Activated CD4-positive, alpha-beta T cell treated with anti-CD3 and anti-CD28 coated beads, Interleukin-2, amount 10 ng/mL, durations not matched to agents 7 days and 5 days (primary cell): ENCODE measurements at places on chromosomes 6 and 20. TPM values are rescaled to one million over a fixed set of nuclear protein-coding genes. Genes with fewer than 3 reads are reported as not detected.

HLA-DRB5 gene
- 27.9 TPM for total RNA-seq

DNA sequence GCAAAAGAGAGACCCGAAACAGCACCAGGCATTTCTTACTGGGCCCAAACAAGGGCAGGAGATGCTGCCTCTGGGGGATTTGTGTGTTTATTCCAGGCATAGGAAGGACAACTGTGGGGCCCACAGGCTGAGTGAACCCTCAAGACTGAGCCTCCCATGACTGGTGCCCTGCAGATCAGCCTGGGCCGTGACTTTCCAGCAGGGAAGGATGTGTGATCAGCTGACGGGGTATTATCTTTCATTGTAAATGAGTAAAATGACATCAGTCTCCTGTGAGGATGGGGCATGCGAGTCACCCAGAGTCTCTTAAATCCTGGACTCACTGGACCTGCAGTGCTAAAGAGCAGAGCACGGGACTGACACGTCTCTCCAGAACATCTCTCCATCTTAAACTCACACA, 3.9 kb upstream of the TEAD3 start:
- peaks cover 40% of the 10 kb centered on the region for H3K27me3 ChIP-seq
- no peaks in the 10 kb centered on the region for H3K36me3 ChIP-seq
- peaks cover 8% of the 10 kb centered on the region for H3K4me1 ChIP-seq
- DNase-seq = no peak
- no peak overlapping the region for H3K4me3 ChIP-seq

GRCh38 chr6:41648921-41649320, 10.7 kb downstream of the MDFI start:
- H3K4me3 ChIP-seq = no peak overlapping the region
- no peaks in the 10 kb centered on the region for H3K36me3 ChIP-seq
- no peaks in the 10 kb centered on the region for H3K4me1 ChIP-seq
- peaks cover 8% of the 10 kb centered on the region for H3K27me3 ChIP-seq
- no peak for DNase-seq

DNA sequence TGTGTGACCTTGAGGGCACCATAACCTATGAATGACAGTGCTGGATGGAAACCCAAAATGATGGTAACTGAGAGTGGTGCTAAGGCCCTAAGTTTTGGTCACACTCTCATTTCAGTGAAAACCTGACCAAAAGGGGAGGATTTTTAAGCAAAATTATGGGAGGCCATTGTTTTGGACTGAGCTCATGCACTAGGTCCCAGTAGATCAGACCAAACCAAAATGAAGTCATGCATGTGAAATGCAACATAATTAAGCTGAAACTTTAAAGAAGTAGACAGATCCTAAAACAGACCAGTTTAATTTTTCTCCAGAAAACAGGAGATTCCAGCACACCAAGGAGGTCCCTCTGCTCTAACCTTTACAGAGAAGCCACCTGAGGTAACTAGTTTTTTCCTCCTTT, 24.0 kb upstream of the THBS2 start:
- DNase-seq = no peak
- H3K27ac ChIP-seq = no peak overlapping the region
- no peaks in the 10 kb centered on the region for H3K4me1 ChIP-seq
- H3K4me3 ChIP-seq = no peak overlapping the region

DNA sequence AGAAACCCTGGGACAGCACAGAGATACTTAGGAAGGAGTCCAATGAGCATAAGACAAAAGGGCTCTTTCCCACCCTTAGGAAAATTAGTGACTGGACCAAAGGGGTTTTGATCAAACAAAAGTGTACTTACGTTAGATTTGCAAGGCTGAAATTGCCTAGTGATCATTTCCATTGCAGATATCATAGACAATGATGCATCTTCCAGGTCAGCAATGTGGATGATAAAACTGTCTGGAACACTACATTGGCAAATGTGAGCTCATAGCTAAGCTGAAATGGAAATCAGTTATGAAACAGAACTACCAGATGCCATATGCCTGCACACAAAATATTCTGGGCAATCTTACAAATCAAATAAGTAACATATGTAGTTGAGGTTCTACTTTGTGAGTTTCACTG, 34.0 kb downstream of the LY86 start:
- H3K4me1 ChIP-seq = peaks cover 64% of the 10 kb centered on the region
- no peak for DNase-seq

PPP1R14C gene
- not detected for total RNA-seq

DNA sequence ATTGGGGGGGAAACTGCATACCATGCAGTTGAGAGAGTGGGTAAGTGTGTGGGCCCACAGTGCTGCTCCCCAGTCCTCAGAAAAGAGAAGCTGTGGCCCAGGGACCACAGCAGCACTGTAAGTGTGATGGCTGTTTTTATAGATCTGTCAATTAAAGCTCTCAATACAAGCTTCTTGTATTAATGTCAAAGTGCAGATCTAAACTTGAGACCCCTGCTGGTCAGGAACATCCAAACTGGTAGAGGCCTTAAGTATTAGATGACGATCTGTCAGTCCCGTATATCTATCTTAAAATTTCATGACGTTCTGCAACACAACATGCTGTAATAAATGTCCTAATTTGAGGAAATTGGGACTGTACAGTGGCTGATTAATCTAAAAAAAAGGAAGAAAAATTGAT, 74.8 kb downstream of the TULP4 start:
- H3K4me3 ChIP-seq = no peak overlapping the region
- peaks cover 1% of the 10 kb centered on the region for H3K4me1 ChIP-seq
- peaks cover 5% of the 10 kb centered on the region for H3K36me3 ChIP-seq
- H3K27me3 ChIP-seq = no peaks in the 10 kb centered on the region

DNA sequence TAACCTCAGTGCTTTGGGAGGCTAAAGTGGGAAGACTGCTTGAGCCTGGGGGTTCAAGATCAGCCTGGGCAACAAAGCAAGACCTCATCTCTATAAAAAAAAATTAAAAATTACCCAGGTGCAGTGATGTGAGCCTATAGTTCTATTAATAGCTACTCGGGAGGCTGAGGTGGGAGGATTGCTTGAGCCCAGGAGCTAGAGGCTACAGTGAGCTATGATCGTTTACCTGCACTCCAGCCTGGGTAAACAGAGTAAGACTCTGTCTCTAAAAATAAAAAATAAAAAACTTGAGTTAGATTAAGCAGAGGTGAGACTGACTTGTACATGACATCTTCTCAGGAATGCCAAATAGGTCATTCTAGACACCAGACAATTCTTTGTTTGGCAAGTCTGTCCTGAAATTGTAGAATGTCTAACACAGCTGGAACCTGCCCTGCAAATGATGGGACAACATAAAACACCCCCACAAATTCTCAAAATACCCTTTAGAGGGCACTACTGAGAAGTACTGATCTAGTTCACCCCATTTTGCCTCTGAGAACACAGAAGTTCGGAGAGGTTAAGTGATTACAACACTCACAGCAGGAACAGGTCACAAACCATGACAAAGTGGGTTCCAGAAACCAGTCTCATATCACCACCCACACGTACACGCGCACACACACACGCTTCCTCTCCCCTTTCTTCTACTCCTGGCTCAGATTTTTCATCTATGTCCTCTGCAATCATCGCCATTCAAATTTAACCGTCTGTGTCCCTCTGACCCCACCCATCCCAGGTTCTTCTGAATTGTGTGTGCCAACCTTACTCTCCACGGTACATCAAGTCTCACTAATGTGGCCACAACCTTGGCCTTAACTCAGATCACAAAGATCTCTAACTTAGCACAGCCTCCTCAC, 38.3 kb downstream of the ARHGAP18 start:
- DNase-seq = peak; percentile 57
- H3K4me1 ChIP-seq = peaks cover 52% of the 10 kb centered on the region
- no peaks in the 10 kb centered on the region for H3K27me3 ChIP-seq

- H3K27ac ChIP-seq = peak overlapping the region; percentile 54
These were observed 260.6 kb downstream of the PRL start for GRCh38 chr6:22036275-22036674.

- no peak for DNase-seq
- peaks cover 43% of the 10 kb centered on the region for H3K4me1 ChIP-seq
- H3K4me3 ChIP-seq = peak overlapping the region; percentile 93
- H3K36me3 ChIP-seq = peaks cover 49% of the 10 kb centered on the region
- no peaks in the 10 kb centered on the region for H3K27me3 ChIP-seq
- peak overlapping the region; percentile 16 for H3K27ac ChIP-seq
These were observed 4.1 kb downstream of the HLA-B start for GRCh38 chr6:31352683-31353383.

SYNGAP1 gene
- total RNA-seq = 42.9 TPM

- peak within 1 kb of the TSS; percentile 89 for H3K27ac ChIP-seq
- peaks cover 14% of the 10 kb centered on the region for H3K36me3 ChIP-seq
- H3K4me3 ChIP-seq = peak within 1 kb of the TSS; percentile 88
These were observed at the start of gene SNPH for GRCh38 chr20:1266167-1266973. TSS of gene SNPH (plus strand) at chr20:1266294. CDS start at chr20:1296240, 29,946 bp downstream.

C20orf204 gene
- total RNA-seq = 3.5 TPM

DNA sequence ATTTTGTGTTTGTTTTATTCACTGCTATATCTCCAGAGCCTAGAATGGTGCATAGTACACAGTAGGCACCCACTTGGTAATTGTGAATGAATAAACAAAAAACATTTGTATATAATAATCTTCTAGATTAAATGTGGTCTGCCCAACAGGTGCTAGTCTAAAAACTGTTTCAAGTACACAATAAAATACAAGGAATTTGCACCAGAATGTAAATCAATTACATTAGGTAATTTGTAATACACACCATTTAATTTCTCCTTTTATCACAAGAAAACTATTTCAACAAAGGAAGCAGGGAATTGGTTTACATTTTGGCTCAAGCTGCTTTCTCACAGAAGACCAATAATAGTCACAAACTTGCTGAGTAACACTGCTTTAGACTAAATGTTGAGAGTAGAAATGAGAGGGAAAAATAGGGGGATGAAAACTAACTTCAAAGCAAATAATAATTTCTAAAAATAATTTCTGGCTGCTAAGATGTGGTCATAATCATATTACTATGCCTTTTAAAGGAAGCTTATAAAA, 22.1 kb downstream of the RUNX2 start:
- H3K36me3 ChIP-seq = peaks cover 9% of the 10 kb centered on the region
- H3K27me3 ChIP-seq = no peaks in the 10 kb centered on the region
- no peak overlapping the region for H3K4me3 ChIP-seq
- DNase-seq = no peak
- H3K4me1 ChIP-seq = peaks cover 6% of the 10 kb centered on the region
- no peak overlapping the region for H3K27ac ChIP-seq

BPIFA1 gene
- not detected for total RNA-seq

GRCh38 chr20:32580970-32581838, 3.9 kb downstream of the NOL4L start:
- H3K27me3 ChIP-seq = peaks cover 7% of the 10 kb centered on the region
- H3K27ac ChIP-seq = peak overlapping the region; percentile 64
- peaks cover 6% of the 10 kb centered on the region for H3K36me3 ChIP-seq
- peaks cover 36% of the 10 kb centered on the region for H3K4me1 ChIP-seq

- no peak overlapping the region for H3K4me3 ChIP-seq
- no peaks in the 10 kb centered on the region for H3K27me3 ChIP-seq
- H3K36me3 ChIP-seq = no peaks in the 10 kb centered on the region
- DNase-seq = no peak
These were observed 27.5 kb downstream of the CAPN11 start for GRCh38 chr6:44185953-44186634.

- H3K4me3 ChIP-seq = no peak overlapping the region
- H3K36me3 ChIP-seq = no peaks in the 10 kb centered on the region
- H3K27me3 ChIP-seq = peaks cover 3% of the 10 kb centered on the region
- peaks cover 4% of the 10 kb centered on the region for H3K4me1 ChIP-seq
- DNase-seq = no peak
- no peak overlapping the region for H3K27ac ChIP-seq
These were observed 320.2 kb upstream of the JARID2 start for GRCh38 chr6:14925699-14926026.

STMND1 gene
- total RNA-seq = not detected

PSMB8 gene
- 379 TPM for total RNA-seq

DNA sequence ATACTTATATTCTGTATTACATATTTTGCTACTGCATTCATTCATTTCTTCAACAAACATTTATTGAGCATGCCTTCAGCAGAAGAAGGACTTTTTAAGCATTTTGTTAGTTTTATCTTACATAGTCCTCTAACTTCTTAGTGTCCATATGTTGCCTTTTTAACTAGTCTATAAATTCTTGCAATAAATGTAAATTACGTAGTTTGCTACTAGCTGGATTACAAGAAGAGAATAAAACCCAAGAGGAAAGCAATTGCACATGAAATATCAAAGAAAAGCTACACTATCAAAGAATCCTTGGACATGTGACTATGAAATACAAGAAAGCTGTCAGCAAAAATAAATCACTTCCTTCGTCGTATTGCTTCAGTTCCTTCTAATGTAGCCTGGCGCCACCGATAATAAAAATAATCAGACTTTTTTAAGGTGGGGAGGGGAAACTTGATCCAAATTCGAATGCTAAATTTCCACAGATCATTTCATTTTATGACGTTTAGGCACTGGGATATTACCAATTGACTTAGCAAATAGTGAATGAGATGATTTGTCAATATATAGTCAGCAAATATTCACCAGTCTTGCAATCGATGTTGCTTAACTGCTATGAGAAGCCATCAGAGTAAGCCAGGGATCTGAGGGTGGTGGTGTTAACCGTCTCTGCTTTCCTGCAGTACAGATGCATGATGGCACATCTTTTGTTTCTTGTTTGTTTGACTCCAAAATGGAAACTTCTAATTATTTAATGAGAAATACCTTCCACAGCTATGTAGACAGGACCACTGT, 258.7 kb upstream of the EXOC2 start:
- no peak overlapping the region for H3K27ac ChIP-seq
- peaks cover 25% of the 10 kb centered on the region for H3K27me3 ChIP-seq
- no peaks in the 10 kb centered on the region for H3K4me1 ChIP-seq
- H3K36me3 ChIP-seq = no peaks in the 10 kb centered on the region
- H3K4me3 ChIP-seq = no peak overlapping the region

SLC22A16 gene
- not detected for total RNA-seq

- no peak overlapping the region for H3K27ac ChIP-seq
- H3K27me3 ChIP-seq = peaks cover 25% of the 10 kb centered on the region
- H3K4me3 ChIP-seq = no peak overlapping the region
These were observed 6.2 kb downstream of the CPXM1 start for GRCh38 chr20:2794202-2794748.

DNA sequence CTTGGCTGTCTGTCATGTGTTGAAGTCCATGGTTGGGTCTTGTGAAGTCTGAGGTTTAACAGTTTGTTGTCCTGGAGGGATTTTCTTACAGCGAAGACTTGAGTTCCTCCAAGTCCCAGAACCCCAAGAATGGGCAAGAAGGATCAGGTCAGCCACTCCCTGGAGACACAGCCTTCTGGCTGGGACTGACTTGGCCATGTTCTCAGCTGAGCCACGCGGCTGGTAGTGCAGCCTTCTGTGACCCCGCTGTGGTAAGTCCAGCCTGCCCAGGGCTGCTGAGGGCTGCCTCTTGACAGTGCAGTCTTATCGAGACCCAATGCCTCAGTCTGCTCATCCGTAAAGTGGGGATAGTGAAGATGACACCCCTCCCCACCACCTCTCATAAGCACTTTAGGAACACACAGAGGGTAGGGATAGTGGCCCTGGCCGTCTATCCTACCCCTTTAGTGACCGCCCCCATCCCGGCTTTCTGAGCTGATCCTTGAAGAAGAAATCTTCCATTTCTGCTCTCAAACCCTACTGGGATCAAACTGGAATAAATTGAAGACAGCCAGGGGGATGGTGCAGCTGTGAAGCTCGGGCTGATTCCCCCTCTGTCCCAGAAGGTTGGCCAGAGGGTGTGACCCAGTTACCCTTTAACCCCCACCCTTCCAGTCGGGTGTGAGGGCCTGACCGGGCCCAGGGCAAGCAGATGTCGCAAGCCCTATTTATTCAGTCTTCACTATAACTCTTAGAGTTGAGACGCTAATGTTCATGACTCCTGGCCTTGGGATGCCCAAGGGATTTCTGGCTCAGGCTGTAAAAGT, 43.5 kb downstream of the SIRPA start:
- DNase-seq = no peak
- H3K27me3 ChIP-seq = peaks cover 4% of the 10 kb centered on the region

- H3K4me3 ChIP-seq = peak overlapping the region; percentile 97
- peaks cover 44% of the 10 kb centered on the region for H3K36me3 ChIP-seq
- H3K27me3 ChIP-seq = no peaks in the 10 kb centered on the region
- H3K4me1 ChIP-seq = peaks cover 55% of the 10 kb centered on the region
- peak overlapping the region; percentile 95 for H3K27ac ChIP-seq
These were observed 643 bp downstream of the SLA2 start for GRCh38 chr20:36645353-36645752.
